Esophagus squamous epithelium (tissue), 5 donors: ENCODE measurements at places on chromosomes 11 and 22. TPM values are rescaled to one million over a fixed set of nuclear protein-coding genes. Genes with fewer than 3 reads are reported as not detected.

- no peak for DNase-seq
Observed at GRCh38 chr11:70367071-70367470, 31.3 kb upstream of the CTTN start.

DNA sequence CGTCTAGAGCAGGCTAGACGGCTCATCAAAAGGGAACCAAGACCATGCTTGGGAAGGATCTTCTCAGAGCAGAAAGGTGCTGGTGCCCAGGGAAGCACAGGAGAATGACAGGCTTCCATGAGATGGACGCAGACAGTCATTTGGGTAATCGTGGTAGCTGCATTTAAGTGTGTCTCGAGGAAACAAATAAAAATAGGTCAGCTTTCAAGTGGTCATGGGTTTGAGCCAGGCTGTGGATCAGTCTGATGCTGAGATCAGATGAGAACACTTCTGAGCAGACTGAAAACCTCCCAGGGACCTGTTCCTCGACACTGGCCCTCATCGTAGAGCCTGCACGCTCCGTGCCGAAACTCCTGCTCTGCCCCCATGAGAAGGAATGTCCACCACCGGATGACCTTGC, 4.7 kb downstream of the CARS1 start:
- DNase-seq, result no peak

- no peak for DNase-seq
Observed at GRCh38 chr11:5004424-5005274, 10.0 kb downstream of the OR51L1 start.

GRCh38 chr11:24688981-24689380, 192.1 kb downstream of the LUZP2 start:
- DNase-seq, result no peak

GRCh38 chr11:76161261-76161961, 44.9 kb downstream of the WNT11 start:
- no peak for DNase-seq

GRCh38 chr11:115581871-115582639, 77.8 kb upstream of the CADM1 start:
- no peak for DNase-seq

GRCh38 chr11:27280140-27280539, 82.9 kb downstream of the CCDC34 start:
- no peak for DNase-seq

DNA sequence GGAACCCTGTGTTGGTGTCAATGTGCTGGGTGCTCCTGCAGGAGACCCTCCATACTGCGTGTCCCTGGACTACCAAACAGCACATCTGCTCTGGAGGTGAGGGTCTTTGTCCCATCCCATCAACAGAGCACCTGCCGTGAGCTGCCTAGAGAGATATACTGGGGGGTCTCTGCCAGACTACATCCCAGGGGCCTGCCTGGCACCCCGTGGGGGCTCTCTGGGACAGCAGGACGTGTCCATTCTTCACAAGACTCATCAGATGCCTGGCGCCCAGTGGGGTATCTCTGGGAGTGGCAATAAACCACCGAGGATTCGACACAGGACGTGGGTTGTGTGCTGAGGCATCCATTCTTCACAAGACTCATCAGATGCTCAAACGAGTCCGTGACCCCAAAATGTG, 42.7 kb downstream of the SHANK2 start:
- no peak for DNase-seq

GRCh38 chr22:37559901-37560607, at the start of gene CDC42EP1:
CDC42EP1 (plus strand) TSS chr22:37560480; CDS start chr22:37566350, 5,870 bp downstream.
- DNase-seq, result no peak

Gene CASP1
- total RNA-seq, result 19.6 TPM

Gene SYT12
- total RNA-seq, result 0.76 TPM

Gene POTEH
- not detected for total RNA-seq

DNA sequence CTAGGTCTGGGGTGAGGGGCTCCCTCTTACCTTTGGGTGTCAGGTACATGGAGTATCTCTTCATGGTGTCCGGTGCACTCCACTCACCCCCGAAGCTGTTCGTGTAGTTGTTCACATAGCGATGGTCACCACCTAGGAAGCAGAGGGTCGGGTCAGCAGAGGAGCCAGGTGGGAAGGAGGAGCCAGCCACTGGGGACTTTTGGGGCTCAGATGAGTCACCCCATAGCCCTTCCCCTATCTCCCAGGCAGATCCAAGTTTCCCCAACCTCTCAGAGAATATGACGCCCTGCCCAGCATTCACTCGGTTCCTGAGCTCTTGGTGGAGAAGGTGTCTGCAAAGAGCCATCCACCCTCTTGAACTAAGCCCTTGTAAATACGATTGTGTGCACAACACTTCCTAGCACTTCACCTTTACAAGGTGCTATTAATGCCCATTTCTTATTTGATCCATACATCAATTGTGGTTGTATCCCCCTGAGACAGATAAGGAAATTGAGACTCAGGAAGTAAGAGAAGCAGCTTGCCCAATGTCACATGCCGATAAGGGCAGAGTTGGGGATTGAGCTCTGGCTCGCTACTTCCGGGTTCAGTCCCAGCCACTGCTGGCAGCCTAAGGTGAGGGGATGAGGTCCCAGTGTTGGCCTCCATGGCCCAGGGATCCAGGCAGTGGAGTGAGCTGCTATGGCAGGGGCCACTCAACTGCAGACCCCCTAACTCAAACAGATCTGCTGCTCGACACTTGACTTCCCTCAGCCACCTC, 14.8 kb downstream of the TRIM29 start:
- no peak for DNase-seq

Gene VWCE
- 0.09 TPM for total RNA-seq

- DNase-seq, result no peak
Observed at GRCh38 chr22:21857481-21857914, 9.9 kb downstream of the MAPK1 start.

GRCh38 chr11:77069336-77069968, 2.7 kb downstream of the CAPN5 start:
- no peak for DNase-seq

Gene E2F8
- total RNA-seq, result 4.0 TPM

DNA sequence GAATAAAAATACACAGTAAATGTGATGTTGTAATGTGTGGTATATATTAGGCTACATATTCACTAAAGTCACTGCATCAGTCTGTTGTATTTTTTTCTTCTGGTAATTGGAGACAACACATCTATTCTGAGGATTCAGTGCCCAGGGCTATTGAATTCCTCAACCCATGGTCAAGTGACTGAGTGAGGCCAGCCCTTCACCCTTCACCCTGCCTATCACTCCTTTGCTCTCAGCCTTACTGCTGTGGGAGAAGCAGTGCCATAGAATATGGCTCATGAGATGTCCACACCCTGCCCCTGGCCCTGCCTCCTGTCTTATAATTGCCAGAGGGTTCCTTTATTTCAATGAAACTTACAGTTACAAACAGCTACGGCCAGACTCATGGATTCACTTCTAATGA, 295.6 kb downstream of the NTM start:
- no peak for DNase-seq

DNA sequence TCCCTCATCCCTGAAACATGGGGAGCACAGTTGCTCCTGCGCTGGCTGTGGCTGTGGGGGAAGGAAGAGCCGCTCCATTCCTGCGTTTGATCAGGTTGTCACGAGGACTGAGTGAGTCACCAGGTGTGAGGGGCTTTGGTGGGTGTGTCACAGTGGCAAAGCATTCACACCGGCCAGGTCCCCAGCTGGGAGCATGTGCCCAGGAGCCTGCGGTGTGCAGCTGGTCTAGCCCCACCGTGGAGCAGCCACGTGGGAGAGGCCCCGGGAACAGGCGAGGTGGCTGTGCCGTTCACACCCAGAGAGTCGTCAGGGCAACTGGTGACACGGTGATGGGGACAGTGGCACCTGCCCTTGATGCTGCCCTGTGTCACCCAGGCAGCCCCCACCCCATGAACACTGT, 47.6 kb upstream of the PPARA start:
- DNase-seq, result no peak

GRCh38 chr11:60931917-60932316, 7.7 kb downstream of the TMEM132A start:
- no peak for DNase-seq

DNA sequence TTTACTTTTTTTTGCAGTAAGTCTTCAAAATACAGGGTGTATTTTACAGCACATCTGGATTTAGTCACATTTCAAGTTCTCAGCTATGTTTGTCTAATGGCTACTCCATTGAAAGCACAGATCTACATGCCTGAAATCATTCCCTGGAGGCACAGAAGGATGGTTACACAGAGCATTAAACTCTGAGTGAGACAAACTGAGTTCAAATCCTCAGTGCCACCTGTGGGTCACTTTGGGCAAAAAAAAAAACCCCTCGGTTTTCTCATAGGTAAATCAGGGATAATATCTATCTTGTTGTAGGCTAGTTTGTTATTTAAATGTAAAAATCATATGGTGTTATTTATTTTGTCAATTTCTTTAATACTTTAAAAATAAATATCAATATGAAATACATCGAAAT, 7.7 kb downstream of the ANKRD49 start:
- DNase-seq, result no peak

DNA sequence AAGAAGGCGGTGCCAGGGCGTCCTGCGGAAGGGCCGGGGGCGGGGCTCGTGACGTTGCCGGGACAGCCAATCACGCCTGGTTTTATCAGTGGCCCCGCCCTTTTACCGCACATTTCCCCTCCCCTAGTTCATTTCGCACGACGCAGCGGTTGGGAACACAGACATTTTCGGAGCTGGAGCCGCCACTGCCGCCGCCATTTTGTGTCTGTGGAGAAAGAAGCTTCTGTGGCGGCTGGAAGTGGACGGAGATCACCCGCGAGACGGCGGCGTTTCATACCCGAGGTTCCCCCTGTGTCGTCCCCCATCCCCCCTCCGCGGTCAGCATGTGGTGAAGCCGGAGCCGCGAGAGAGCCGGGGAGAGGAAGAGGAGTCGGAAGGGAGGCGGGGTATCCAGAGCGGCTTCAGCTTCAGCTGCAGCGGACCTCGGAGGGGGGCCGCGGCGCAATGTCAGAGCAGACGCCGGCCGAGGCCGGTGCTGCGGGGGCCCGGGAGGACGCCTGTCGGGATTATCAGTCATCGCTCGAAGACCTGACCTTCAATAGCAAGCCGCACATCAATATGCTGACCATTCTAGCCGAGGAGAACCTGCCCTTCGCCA, at the start of gene PCF11:
Gene PCF11, plus strand, starts transcription at position 136 of the 598 bp plus-strand sequence. Its CDS starts 309 bp downstream, at position 445.
- DNase-seq, result no peak

Gene SLC37A2
- 24.9 TPM for total RNA-seq

DNA sequence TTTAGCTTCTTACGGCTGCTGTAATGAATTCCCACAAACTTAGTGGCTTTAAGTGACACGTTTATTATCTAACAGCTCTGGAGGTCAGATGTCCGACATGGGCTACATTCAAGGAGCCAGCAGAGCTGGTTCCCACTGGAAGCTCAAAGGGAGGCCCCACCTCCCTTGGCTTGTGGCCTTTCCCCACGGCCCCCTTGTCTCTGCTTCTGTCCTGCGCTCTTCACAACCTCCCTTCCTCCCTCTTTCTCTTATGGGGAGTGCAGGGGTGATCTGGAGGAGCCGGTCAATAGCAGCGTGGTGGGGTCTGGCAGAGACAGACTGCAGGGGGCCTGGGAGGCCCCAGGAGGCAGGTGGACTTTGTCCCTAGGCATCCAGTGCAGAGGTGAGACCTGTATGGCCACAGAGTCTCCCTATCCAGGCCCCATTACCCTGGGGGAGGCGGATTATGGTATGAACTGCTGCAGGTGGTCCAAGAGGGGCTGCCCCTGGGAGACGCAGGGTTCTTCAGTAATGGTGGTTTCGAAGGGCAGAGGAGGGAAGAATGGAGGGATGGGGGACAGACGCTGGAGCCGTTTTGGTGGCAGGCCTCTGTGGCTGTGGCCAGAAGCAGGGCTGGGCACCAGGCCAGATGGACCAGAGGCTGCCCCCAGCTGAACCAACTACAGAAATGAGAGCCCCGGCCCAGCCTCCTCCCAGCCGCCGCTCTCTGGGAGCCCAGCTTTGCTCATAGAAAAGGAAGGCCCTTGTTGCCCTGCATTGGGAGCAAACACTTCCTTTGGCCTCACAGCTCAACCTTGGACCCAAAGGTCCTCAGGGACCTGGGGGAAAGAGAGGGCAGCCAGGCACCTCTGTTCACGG, 30.7 kb upstream of the KCNQ1OT1 start:
- DNase-seq, result no peak

- DNase-seq, result no peak
Observed at GRCh38 chr11:14539982-14540421, 19.8 kb upstream of the PSMA1 start.

DNA sequence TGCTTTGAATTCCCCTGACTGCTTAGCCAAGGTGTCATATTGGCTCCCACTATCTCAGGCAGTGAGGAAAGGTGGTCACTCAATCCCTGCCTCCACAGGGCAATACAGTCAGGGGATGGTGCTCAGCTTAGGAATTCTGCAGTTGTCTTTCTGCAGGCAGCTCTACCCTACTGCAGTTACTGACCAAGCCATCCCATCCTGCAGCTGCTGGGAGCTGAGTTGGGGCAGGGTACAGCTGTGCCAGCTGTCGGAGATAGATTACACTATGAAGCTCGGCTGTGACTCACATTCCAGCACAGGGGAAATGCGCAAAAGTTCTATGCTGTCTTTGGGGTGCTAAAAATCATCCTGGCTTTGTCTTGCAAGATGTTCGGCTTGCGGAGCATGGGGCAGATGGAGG, 4.4 kb upstream of the DAGLA start:
- no peak for DNase-seq

DNA sequence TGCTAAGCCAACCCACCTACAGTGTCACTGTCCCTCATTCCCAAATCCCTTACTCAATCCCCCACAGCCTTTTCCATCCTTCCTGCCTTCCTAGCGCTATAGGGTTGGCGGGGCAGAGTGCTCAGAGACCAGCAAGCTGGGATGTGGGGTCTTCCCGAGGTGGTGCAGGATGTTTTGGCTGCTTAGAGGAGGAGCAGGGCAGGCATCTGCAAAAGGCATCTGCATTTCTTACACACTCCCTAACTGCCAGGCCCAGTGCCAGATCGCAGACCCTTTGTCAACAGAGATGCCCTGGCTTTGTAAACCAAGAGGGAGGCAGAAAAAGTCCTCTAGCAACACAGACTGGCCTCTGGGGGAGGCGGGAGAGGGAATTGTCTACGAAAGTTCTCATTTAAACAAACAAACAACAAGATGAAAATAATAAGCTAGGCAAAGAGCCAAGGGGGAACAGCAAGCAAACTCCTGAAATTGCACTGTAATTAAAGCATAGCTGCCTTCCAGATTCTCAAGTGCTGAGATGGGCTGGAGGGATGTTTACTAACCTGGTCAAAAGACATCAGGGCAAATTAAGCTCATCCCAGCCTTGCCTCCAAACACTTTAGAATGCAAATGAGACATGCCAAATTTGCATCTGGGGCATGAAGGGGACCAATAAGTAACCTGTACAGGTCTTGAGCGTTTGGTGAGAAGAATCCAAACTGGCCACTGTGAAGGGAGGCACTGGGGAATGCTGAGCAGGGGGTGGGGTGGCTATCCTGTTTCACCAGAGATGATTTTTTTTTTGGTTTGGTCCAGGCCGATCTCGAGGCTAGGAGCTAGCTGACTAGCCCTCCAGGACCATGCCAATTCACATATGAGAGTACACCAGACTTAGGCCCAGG, 38.1 kb upstream of the ADA2 start:
- DNase-seq, result no peak

Gene IGF2
- total RNA-seq, result 0.76 TPM

DNA sequence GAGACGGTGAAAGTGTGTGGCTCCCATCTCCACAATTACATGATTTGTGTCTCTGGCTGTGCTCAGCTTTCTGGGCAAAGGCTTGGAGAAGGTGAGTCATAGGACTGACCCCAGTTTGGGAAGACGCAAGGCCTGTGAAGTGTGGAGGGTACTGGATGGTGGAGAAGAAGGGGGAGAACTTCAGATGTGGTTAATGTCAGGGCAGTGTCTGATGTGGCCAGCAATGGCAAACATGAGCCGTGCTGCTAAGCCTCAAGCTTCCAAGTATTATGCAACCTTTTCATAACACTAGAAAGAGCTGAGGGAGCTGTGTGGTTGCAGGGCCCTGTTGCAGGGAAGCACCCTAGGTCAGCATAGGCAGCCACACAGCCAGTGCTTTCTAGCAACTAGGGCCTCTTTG, 110.9 kb downstream of the NTM start:
- DNase-seq, result no peak
